ENCODE measurements at places on chromosomes 2 and 18.

DNA sequence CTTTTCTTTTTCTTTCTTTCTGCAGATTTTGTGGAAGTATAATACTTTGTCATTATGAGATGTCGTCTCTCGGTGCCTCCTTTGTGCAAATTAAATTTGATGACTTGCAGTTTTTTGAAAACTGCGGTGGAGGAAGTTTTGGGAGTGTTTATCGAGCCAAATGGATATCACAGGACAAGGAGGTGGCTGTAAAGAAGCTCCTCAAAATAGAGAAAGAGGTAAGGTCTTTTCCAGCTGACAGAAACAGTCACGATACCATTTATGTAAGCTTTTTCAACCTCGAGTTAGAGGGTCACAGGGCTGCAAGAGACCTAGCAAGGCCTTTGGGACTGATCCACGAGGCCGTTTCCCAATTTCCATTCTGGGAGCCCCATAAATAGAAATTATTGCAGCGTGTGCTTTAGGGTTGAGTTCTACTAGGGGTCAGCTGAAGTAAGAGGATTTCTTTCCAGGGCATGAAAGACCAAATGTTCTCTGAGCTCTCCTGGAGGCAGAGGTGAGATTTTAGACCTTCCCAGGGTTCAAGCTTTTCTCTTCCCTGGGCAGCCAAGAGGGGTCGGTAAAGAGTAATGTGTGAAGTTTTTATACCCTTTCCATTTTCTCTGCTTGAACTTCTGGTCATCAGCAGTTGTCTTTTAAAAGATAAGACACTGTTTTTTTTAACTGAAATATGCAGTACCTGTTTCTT is 15.5 kb downstream of the MAP3K20 start:
- peak; percentile 67 for DNase-seq

GRCh38 chr2:150522269-150522668 is 34.8 kb upstream of the RND3 start:
- DNase-seq: no peak

DNA sequence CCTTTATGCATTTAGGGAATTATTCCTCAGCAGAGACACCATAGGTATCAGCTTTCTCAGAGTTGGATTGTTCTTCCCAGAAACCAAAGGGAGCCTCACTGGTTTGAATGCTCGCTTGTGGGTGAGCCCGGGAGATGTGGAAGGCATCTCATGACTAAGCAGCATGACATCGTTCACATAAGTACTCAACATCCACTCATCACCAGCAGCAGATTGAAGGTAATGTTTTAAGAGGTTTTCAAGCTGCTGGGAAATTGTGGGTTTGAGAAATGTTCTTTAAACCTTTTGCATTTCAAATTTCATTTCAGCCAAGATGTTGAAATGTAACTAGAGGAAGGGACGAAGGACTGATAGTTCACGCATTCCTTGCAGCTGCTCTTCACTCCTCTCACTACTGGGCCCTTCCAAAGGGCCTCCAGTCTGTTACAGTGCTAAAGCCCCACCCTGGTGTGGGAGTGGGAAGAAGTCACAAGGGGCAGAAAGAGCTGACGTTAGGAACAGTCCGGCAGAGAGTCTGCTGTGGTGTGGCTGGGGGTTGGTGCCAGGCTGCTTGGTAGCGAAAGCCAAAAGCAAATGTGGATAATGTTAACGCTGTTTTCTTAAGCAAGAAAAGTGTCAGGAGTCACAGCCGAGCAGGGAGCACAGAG is 324.5 kb upstream of the EPHA4 start:
- peak; percentile 70 for DNase-seq

DNA sequence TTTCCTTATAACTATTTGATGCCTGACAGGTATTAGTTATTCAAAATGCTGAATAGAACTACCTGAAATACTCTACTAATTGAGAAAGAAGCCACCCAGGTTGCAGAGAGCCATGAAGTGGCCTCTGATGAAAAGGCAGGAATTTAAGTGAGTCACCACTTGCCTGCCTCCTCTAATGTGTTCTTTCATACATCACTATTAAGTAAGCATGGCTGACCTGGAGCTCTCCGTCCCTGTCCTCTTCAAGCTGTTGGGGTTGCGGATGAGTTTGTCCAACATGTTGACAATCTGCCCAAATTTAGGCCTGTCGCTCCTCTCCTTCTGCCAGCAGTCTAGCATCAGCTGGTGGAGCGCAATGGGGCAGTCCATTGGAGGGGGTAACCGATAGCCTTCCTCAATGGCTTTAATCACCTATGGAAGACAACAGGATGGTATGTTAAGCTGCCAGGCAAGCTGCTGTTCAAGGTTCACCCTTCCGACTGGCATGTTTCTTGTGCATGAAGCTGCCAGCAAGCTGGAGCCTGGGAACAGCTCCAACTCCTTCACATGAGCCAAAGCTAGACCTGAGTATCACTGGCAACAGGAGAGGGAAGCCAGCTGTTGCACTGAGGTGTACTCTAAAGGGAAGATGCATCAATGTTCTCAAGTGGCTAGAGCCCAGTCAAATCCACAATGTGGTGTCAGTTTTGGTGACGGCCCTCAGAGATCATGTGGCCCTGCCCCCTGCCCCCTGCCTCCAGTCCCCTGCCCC is 142.2 kb downstream of the EPHA4 start:
- DNase-seq: no peak

GRCh38 chr2:74632939-74633312 is 15.2 kb downstream of the M1AP start:
- no peak for DNase-seq

DNA sequence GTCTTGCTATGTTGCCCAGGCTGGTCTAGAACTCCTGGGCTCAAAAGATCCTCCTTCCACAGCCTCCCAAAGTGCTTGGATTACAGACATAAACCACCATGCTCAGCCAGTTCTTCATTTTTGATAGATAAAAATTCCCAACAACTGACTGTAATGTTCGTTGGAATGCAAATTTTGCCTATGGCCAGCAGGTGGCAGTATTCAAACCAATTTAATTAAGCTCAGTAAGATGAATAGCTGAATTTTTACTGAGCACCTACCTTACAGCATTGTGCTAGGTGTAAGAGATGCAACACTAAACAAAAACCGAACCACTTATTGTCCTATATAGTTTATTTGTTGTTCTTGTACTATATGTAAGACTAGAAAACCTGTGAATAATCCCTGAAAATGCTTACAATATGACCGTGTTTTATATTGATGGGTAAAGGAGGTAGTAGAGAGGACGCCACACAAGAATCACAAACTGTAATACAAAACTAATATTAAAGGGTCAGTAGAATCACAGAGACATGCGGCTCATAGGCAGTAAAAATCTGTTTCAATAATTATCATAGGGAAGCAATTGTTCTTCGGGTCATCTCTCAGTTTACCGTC is 8.2 kb upstream of the TMEM182 start:
- peak; percentile 57 for DNase-seq

DNA sequence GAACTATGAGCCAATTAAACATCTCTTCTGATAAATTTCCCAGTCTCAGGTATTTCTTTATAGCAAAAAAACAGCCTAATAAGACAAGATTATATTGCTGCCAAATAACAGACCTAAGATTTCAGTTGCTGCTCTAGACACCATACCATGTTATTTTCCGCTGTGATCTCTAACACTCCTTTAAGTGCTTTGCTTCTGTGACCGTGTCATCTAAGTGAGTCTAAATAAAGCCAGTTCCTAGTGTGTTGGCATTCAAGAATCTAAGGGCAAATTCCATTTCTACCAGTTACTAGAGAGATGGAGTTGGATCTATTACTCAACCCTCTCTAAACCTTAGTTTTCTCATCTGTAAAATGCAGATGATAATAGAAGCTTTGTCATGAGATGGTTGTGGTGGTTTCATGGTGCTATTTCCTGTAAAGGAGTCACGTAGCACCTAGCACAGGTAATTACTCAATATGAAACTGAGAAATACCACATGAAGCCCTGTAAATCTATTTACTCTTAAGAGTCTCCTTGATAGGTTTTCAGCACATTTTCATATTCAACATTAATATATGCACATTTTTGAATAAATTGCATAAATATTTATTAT is 40.5 kb downstream of the SPHKAP start:
- no peak for DNase-seq

DNA sequence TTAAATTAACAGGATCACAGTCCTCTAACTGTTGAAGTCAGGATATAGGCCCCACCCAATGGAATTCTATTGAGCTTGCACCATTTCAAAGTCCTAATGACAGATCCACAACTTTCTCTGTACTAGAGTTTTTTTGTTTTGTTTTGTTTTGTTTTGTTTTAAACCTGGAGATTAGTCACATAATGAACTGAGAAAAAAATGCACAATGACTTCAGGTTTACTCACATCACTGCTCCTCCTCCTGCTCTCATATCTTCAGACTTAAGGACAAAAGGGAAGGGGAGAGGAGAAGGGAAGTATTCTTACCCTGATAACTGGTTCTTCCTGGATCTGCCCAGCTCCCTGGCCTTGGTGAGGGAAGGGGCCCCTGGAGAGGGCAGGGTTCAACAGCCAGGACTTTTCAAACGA is 208.2 kb upstream of the EPHA4 start:
- DNase-seq: no peak

- DNase-seq: peak; percentile 88
Observed at GRCh38 chr18:12031846-12032245, 50.5 kb downstream of the IMPA2 start.

- DNase-seq: no peak
Observed at GRCh38 chr2:226932443-226932842, 96.6 kb downstream of the RHBDD1 start.

- no peak for DNase-seq
Observed at GRCh38 chr18:12843420-12844350, 40.4 kb downstream of the PTPN2 start.

DNA sequence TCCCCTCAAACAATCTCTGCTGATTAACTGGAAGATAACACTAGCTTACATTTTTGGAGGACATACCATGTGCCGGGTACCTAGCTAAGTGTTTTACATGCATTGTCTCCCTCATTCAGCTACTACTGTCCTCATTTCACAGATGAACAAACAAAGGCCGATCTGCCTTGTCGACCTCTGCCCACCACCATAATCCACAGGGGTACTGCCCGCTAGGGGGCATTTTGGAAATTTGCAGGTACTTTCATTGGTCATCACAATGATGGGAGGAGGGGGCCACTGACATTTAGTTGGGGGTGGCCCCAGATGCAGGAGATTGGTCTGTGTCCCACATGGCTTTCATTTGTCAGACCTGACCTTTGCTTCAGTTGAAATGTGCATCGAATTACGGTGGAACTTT is 3.9 kb upstream of the TMEM163 start:
- DNase-seq: no peak
